ENCODE measurements at places on chromosomes 5 and 9. TPM values are rescaled to one million over a fixed set of nuclear protein-coding genes. Genes with fewer than 3 reads are reported as not detected.

CNTNAP3 gene
- 4.6 TPM for total RNA-seq

LCN2 gene
- total RNA-seq, result 1.6 TPM

IL17B gene
- total RNA-seq, result not detected

TLX3 gene
- not detected for total RNA-seq

AK8 gene
- total RNA-seq, result 1.3 TPM

SHISAL2B gene
- not detected for total RNA-seq
